CD4-positive, alpha-beta T cell treated with Interleukin-12 subunit alpha and Interleukin-12 subunit beta, for 1 hour (primary cell): ENCODE measurements at places on chromosomes 3 and 15.

DNA sequence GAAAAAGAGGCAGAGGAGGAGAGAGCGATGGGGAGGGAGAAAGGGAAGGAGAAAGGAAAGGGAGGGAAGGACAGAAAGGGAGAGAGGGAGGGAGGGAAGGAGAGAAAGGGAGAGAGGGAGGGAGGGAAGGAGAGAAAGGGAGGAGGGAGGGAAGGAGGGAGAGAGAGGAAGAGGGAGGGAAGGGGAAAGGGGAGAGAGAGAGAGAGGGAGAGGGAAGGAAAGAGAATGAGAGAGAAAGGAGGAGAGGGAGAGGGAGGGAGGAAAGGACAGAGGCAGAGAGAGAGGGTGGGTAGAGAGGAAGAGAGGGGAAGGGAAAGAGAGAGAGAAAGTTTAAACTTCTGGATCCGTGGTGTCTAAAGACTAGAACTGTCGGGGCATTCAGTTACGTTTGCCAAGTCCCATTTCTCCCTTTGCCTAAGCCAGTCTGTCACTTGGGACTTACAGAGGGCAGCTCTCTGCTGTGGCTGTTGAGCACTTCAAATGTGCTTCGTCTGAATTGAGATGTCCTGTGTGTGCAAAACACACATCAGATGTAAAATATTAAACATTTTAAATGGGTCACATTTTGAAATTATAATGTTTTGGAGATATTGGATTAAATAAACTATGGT, 62.6 kb downstream of the PLXNA1 start:
- DNase-seq, result no peak

GRCh38 chr3:54999811-55000210, 72.0 kb upstream of the LRTM1 start:
- no peak for DNase-seq

GRCh38 chr15:85756411-85757072, 38.2 kb downstream of the KLHL25 start:
- DNase-seq, result no peak

DNA sequence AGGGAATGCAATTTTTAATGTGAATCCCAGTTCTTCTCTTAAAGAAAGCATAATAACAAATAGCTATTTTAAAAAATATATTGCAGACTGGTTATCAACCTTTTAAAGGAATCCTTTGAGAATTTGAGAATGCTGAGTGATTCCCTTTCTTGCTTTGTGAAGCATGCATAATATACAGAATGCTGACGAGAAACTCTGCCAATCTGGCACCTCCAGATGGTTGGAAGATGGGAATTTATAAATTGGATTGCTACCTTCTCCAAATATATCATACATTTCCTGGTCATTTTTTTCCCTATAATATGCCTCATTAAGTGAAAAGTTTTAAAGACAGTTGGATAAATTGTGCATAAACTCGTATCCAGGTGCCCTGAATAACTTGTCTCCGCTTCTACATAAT, 333.9 kb upstream of the ARPP21 start:
- DNase-seq, result no peak

GRCh38 chr3:3664935-3665334, 134.3 kb upstream of the LRRN1 start:
- no peak for DNase-seq

DNA sequence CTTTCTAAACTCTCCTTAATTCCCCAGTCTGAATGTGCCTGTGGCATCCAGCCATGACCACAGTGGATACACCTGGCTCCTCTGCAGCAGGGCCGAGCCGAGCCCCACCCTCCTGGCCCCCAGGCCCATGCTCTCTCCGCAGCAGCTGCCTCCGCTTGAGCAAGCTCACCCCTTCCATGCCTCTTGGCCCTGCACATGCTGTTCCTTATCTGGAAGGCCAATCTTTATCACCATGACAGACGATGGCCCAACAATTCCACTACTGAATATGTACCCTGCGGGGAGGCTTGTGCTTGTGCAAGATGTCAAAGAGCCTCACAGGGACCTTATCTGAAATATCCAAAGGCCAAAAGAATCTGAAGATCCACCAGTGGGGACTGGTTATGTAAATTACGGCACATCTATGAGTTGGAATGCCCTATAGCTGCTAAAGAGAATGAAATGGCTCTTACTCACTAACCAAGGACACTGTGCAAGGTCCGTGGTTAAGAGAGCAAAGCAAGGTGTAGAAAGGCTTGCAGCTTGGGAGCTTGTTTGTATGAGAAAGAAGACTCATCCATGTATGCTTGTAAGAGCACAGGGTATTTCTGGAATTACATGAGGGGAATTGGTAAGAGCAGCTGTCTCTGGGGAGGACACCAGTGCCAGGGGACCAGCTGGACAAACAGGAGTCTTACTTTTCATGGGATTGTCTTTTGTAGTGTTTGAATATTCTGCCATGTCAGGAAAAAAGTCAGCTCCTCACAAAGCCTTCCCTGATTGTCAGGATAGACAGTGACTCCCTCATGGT, 55.2 kb downstream of the WNT7A start:
- DNase-seq, result no peak

DNA sequence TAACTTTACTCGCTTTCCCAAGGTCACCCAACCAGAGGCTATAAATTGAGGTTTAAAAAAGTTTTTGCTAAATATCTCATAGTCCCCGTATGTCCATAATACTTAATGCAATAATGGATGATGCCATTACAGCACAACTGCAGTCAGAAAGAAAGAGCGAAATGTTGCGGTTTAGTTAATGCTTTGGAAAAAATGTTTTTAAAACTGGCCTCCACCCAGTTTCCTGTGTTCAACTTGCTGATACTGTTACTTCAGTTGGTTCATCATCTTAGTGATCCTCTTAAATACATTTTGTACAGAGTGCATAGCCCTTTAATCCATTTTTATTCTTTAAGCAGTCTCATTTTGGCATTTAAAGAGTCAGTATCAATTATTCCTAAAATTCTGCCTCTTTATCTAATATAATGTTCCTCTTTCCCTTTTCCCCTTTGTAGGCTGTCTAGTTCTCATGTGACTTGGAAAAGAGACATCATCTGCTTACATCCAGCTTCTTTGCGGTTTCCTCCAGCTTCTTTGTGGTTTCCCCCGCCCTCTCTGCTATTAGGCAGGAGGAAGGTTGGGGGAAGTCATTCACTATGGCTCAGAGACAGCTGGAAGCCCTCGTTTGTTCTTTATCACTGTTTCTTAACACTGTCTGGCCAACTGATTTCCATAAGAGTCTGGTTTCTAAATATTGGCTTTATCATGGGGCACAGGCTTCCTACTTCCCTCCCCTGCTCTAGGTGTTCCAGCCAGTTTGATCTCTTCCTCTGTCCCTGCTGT, 154.3 kb downstream of the GOLIM4 start:
- no peak for DNase-seq

GRCh38 chr3:8555725-8556472, 54.3 kb downstream of the LMCD1 start:
- DNase-seq, result no peak

- DNase-seq, result no peak
These were observed 37.9 kb downstream of the IL20RB start for GRCh38 chr3:136995652-136996051.

DNA sequence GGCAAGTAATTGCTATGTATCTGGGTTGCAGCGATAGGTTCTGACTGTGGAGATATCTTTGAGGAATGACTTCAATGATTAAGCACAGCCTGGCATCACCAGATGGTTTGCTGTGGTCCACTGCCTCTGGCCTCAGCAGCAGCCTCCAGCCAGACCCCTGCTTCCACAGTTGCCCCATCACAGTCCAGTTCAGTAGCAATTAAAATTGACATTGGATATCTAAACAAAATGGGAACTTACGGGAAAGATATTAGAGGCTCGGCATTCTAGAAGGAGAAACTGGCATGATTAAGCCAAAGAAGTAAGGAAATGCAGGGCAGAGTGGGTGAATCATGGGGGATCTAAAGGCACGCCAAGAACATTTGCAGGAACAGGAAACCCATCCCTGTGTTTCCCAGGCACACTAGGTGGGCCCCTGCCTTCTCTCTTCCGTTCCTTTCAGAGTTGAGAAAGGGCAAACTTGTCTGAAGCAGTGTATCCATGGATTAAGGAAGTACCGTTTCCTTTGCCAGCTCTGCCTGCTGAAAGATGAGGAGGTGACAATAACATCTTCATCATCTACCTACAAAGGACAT, 36.3 kb upstream of the SH3BP5 start:
- no peak for DNase-seq

DNA sequence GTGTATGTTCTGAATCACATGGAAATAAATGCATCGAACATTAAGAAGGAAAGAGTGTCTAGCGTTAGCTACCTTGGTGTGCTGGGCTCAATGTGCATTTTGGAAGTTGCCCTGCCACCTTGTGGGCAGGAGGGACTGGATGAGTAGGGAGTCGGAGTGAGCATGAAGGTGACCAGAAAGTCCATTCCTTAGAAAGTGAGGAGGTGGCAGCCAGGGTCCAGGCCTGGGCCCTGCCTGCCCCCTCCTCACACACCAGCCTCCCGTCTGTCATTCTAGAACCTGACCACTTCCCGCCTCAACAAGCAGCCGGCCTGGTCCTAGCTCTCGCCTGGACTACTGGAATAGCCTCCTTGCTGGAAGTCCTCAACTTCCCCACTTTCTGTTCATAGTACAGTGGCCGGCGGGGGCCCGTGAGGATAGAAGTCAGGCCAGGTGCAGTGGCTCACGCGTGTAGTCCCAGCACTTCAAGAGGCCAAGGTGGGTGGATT, 10.2 kb upstream of the GATA2 start:
- DNase-seq, result no peak

DNA sequence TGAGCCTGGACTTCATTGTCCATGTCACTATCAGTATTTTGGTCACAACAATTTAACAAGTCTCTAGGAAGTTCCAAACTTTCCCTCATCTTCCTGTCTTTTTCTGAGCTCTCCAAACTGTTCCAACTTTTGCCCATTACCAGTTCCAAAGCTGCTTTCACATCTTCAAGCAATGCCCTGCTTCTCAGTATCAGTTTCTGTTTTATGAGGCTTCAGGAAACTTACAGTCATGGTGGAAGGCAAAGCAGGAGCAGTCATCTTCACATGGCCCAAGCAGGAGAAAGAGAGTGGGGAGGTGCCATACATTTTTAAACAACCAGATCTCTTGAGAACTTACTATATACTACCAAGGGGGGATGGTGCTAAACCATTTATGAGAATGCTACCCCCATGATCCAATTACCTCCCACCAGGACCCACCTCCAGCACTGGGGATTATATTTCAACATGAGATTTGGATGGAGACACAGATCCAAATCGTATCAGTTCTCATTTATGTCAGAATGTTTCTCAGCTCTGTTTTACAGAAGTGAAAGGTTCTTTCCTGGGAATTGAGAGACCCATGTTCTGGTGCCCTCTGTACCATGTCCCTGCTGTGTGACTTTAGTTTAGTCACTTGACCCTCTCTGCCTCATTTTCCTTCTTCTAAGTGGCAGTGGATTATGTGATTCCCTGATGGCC, 169.7 kb downstream of the PLCL2 start:
- no peak for DNase-seq

DNA sequence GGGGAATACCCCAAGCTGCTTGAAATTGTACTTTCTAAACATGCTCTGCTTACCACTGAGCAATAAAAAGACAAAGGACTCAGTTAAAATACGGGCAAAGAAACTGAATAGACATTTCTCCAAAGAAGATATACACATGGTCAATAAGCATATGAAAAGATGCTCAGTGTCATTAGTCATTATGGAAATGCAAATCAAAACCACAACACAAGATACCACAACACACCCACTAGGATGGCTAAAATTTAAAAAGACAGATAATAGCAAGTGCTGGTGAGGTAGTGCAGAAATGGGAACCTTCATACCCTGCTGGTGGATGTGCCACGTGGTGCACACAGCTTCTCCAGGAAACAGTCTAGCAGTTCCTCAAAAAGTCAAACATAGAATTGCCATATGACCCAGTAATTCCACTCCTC, 21.3 kb downstream of the LRIG1 start:
- no peak for DNase-seq

DNA sequence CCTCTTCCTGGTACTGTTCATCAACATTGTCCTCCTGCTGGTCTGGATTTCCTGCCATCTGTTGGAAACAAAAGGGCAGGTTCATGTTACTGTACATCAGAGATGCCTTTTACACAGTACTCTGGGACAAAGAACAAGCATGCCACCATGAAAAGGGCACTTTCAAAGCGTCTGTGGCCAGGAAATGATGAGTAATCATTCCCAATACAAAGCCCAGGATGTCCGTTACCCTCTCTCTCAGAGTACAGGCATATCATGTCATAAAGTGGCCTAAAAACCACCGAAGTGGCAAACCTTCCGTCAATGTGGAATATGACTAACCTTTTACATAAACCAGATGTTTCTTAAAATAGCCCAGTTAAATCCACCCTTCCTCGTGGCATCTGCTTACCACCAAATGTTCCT, 71.2 kb downstream of the GOLIM4 start:
- no peak for DNase-seq

GRCh38 chr3:184372296-184372821, 5.6 kb downstream of the THPO start:
- DNase-seq, result no peak

DNA sequence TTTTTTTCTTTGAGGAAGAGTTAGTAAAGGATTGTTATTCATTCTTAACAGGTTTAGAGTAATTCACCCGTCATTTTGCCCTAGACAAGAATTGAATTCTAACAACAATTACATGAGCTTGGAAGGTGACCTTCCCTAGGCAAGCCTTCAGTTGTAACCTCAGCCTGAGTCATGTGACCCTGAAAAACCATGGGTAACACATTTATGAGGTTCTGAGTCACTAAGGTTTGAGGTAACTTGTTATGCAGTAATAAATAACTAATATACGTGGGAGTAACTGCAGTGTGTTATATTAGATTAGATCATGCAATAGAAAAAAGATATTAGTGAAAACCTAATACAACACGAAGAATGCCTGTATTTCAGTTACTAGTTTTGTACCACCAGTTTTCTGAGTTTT, 237.6 kb upstream of the NDN start:
- no peak for DNase-seq

- DNase-seq, result no peak
These were observed 812 bp upstream of the SLC12A8 start for GRCh38 chr3:125213364-125213755.

DNA sequence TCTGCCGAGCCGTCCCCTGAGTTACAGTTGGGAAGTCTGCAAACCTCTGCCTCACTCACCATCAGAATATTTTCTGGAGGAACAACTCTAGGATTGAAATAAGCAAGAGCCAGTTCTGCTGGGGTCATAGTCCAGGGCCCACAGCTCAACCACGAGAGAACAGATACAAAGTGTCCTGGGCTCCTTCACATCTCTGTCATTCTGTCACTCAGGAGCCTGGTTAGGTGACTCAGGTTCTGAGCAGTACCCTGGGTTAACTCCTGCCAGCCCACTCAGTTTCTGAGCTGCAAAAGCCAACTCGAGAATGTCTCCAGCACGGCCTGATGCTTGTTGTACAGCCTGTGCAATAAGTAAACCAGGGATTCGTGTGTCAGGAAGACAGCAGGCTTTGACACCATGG, 155.7 kb downstream of the SLCO3A1 start:
- no peak for DNase-seq

DNA sequence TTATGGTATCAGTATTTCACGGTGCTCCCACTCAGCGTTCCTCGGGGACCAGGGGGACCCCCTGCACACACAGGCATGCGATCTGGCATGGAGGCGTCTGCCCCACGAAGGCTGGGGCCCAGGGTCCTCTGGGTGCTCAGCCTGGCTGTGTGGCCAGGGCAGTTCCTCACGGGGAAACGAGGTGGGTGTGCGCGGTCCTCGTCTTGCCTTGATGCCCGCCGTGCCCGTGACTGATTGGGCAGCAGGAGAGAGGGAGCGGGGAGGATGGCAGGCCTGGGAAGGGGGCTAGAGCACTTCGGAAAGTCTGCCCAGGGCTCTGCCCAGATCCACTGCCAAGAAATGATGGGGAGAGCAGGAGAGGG, 10.9 kb downstream of the LINGO1 start:
- DNase-seq, result no peak
